ENCODE measurements at places on chromosomes 11 and 22. TPM values are rescaled to one million over a fixed set of nuclear protein-coding genes. Genes with fewer than 3 reads are reported as not detected.

The RFPL3 gene
- not detected for total RNA-seq

The PRR33 gene
- 0.20 TPM for total RNA-seq

GRCh38 chr22:27885977-27886842 is 32.8 kb downstream of the PITPNB start:
- DNase-seq = no peak

The RBM14 gene
- total RNA-seq = 147 TPM

The OSBPL5 gene
- total RNA-seq = 20.0 TPM

The MPST gene
- 20.9 TPM for total RNA-seq

The IGLL1 gene
- not detected for total RNA-seq

The P4HA3 gene
- total RNA-seq = not detected

The SF3A1 gene
- 229 TPM for total RNA-seq

GRCh38 chr11:8809241-8809938 is 101.6 kb upstream of the AKIP1 start:
- no peak for DNase-seq
